ENCODE measurements at places on chromosomes 1 and 21. TPM values are rescaled to one million over a fixed set of nuclear protein-coding genes. Genes with fewer than 3 reads are reported as not detected.

The KAZN gene
- polyA plus RNA-seq: not detected

The PALMD gene
- not detected for polyA plus RNA-seq

The DDOST gene
- 405 TPM for polyA plus RNA-seq

The ADAM30 gene
- not detected for polyA plus RNA-seq

The CSF3R gene
- not detected for polyA plus RNA-seq

The PRAMEF14 gene
- not detected for polyA plus RNA-seq

The KIF26B gene
- not detected for polyA plus RNA-seq

The SYT6 gene
- not detected for polyA plus RNA-seq

The IQCC gene
- polyA plus RNA-seq: not detected

The HTR6 gene
- polyA plus RNA-seq: not detected

The TBX19 gene
- 2.5 TPM for polyA plus RNA-seq

All from CD4-positive, alpha-beta memory T cell (primary cell).